ENCODE measurements at places on chromosomes 12 and 14. TPM values are rescaled to one million over a fixed set of nuclear protein-coding genes. Genes with fewer than 3 reads are reported as not detected.

GRCh38 chr12:95986635-95987570 is 9.2 kb downstream of the HAL start:
- DNase-seq: no peak

DNA sequence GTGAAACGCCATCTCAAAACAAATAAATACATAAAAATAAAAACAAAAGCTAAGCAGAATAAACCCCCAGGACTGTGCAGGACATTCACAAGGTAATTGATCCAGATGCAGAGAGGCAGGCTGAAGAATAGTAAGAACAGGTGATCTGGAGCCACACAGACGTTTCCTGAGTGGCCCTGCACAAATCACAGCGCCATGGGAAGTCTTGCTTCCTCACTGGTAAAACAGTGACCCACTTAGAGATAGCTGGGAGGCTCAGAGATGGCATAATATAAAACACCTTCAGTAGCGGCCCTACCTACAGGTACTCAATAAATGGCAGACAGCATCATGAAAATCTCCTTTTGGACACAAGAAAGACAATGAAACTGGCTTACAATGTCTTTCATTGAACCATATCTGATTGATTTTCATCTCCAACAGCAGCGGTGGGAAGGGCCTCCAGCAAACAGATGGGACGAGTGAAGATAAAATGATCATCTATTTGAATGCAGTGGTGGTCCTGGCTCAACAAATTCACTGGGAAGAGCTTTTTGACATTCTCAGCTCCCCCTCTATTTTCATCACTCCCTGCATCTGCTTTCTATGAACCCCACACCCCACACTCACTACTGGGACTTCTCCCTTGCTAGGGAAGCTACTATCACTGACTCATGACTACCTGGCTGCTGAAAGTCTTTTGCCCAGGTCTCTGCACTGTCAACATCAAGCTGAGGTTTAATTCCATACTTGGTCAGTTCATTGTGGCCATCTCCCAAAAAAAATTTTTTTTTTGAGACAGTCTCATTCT is 63.9 kb downstream of the FOXN3 start:
- DNase-seq: no peak

DNA sequence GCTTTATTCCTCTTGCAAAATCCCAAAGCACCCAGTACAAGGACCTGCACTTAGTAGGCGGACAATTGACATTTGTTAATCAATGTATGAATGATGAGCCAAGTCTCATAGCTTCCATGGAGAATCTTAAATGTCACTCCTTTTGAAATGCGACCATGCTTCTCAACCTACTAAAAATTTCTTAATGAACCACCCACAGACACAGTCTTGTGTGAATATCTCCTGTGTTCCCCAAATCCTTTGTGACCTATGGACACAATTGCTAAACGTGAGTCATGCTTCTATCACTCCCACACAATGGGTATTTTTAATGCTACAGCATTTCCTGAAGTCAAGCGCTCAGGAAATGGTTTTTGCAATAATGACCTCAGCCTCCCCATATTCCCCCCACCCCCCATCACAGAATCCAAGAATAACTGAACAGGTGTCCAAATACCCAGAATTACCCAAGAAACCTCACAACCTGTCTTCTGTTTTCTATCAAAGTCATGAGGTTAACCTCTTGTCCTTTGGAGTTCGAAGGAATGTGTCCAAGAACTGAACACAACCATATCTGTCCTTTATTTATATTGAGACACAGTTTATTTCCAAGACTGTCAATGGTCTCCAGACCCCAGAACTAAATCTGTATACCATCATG is 163.6 kb upstream of the PLEKHG7 start:
- DNase-seq: peak; percentile 93

GRCh38 chr12:123293178-123293760 is 21.6 kb upstream of the CDK2AP1 start:
- DNase-seq: no peak

- no peak for DNase-seq
These were observed 33.2 kb upstream of the A2M start for GRCh38 chr12:9148926-9149325.

The NEUROD4 gene
- polyA plus RNA-seq: not detected

Data from cardiac muscle cell (in vitro differentiated cells and primary cell).